ENCODE measurements at places on chromosomes 12 and 14.

GRCh38 chr12:988646-989045 is 2.4 kb upstream of the ERC1 start:
- no peak for DNase-seq

DNA sequence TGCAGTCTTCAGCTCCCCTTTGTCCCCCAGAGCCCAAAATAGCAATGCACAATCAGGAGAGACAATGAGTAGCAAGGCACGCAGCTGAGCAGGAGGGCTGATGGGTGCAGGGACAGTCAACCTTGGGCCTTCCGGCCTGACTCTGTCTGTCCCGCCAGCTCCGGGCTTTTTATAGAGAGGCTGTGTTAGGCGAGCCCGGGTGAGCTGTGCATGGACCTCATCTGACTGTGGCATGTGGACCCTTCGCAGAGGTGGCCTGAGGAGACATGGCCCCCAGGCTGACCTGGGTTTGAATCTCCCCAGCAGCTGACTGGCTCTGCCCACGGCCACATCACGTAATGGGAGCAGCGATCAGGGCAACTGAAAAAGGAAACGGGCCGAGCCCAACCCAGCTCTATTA is 177.9 kb downstream of the TSPAN9 start:
- DNase-seq: no peak

GRCh38 chr14:67241411-67242167 is at the start of gene PALS1:
Gene PALS1, plus strand, starts transcription at chr14:67241435. Its CDS starts 37,736 bp downstream, at chr14:67279171.
- DNase-seq: no peak

- DNase-seq: no peak
These were observed 40.6 kb downstream of the ZDHHC17 start for GRCh38 chr12:76804435-76804976.

DNA sequence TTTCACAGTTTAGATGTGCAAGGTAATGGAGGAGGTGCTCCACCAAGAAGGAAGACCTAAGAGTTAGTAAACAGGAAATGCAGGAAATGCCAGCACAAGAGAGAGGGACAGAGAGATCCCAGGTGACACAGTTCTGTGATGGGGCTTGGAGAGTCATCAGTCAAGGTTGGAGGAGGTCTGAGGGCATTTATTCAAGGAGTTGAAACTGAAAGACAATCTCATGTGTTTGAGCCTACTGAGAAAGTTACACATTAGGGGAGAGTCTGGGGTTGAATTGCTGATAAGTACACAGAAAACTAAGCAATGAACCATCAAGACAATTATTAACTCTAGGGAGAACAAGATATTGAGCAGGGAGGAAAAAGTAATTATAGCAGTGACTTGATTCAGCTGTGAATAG is 138.5 kb downstream of the ANO6 start:
- no peak for DNase-seq

GRCh38 chr12:52217223-52217622 is 15.8 kb upstream of the KRT7 start:
- peak; percentile 80 for DNase-seq

GRCh38 chr12:29794862-29795261 is 11.1 kb upstream of the TMTC1 start:
- no peak for DNase-seq

- peak; percentile 46 for DNase-seq
These were observed 325.9 kb upstream of the LRFN5 start for GRCh38 chr14:41280745-41281144.

GRCh38 chr14:75628816-75629215 is 31.9 kb downstream of the ERG28 start:
- DNase-seq: no peak

DNA sequence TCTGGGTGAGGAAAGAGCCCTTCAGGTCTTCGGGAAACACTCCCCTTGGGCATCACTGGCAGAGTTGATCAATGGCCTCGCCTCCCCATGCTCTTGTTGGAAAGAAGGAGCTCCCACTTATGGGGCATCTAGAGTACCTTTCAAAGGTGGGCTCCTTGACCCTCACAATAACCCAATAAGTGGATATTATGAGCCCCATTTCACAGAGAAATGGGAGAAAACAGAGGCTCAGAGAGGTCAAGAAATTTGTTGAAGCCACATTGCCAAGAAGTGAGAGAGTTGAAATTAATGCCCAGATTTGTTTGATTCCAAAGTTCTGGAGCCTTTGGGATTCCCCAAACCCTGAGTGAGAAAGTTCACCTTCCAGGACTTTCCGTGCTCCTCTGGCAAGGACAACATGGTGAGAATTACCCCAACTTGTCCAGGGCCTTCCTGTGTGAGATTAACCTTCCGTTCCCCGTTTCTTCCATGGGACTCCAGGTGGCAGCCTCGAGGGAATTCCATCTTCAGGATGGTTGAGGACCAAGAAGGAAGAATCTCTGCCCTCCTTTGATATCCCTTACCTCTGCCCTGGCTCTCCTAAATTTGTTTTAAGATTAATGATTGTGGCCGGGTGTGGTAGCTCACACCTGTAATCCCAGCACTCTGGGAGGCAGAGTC is 7.5 kb upstream of the CHD4 start:
- peak; percentile 44 for DNase-seq

GRCh38 chr14:89007906-89008305 is 183.5 kb downstream of the TTC8 start:
- DNase-seq: no peak

GRCh38 chr12:113136990-113137511 is 1.5 kb upstream of the RASAL1 start:
- no peak for DNase-seq

DNA sequence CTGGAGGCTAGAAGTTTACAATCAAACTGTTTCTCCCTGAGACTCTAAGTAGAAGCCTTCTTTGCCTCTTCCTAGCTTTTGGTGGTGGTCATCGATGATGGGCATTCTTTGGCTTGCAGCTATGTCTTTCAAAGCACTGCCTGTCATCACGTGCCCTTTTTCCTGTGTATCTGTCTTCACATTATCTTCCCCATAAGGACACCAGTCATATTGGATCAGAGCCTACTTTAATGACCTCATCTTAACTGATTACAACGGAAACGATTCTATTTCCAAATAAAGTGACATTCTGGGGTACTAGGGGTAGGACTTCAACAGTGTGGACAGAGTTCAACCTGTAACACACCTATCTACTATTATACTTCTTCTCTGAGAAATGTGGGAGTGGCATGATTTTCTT is 31.1 kb upstream of the IFNG-AS1 start:
- no peak for DNase-seq

DNA sequence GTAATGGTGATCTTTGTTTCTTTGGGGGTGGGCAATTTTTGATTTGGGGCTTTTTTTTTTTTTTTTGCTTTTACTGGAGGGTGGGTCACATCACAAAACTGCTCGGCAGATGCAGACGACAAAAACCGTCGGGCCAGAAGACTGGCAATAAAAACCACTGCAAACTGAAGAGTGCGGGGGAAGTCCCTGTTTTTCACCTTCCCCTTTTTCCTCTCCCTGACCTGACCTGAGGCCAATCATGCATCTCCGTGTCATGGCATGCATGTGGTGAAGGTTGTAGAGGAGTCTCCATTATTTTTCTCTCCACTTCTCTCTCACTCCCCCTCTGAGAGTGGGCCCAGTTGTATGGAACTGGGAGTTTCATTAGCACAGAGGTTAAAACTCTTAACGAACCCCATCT is 57.5 kb downstream of the AP5M1 start:
- no peak for DNase-seq

GRCh38 chr12:85363382-85364190 is 83.6 kb downstream of the ALX1 start:
- DNase-seq: no peak

DNA sequence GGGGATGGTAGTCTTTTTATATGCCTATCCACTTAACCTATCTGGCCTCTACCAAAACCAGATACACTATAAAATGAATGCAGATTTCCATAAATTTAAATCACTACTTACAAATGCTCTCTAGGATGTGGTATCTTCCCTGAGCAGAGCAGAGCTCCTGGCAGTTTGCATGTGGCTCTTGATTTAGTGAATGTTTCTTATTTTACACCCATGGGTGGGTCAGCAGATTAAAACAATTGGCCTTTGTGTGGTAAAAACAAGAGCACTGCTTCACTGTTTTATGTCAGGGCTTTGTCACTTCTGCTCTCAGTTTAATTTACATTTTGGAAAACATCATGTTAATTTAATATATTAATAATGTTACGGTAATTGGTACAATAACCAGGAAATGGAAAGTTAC is 5.5 kb downstream of the TAS2R19 start:
- no peak for DNase-seq

DNA sequence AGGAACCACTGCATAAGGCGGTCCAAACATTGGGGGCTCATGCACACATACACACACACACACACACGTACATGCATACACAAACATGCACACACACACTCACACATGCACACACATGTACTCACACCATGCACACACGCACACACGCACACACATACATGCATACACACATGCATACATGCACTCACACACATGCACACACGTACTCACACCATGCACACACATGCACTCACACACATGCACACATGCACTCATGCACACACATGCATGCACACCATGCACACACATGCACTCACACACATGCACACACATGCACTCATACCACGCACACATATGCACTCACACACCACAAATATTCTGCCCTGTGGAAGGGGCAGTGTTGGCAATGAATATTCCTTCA is 22.1 kb downstream of the OAS2 start:
- DNase-seq: no peak

- DNase-seq: peak; percentile 96
These were observed 76.4 kb downstream of the SUSD6 start for GRCh38 chr14:69687606-69688298.

GRCh38 chr12:91695964-91696363 is 449.7 kb downstream of the BTG1 start:
- peak; percentile 81 for DNase-seq

DNA sequence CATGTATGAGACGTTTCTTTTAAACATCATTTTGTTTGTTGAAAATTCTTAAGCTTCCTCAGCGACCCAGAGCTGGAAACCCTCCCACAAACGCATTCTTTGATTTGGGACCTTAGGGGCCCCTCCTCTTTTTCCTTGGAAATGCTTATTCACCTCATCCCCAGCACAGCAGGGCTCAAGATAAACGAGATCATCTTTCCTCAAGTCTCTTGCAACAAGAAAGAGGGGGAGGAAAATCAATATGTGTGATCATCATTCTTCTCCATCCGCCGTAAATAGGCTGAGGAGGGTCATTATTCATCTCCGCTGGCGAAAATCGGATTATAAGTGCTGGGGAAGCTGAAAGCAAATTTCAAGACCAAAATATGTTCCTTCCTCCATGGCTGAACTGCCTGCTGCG is 1415.2 kb downstream of the AACS start:
- no peak for DNase-seq

- DNase-seq: no peak
These were observed 2.4 kb downstream of the PRR13 start for GRCh38 chr12:53443955-53444354.

DNA sequence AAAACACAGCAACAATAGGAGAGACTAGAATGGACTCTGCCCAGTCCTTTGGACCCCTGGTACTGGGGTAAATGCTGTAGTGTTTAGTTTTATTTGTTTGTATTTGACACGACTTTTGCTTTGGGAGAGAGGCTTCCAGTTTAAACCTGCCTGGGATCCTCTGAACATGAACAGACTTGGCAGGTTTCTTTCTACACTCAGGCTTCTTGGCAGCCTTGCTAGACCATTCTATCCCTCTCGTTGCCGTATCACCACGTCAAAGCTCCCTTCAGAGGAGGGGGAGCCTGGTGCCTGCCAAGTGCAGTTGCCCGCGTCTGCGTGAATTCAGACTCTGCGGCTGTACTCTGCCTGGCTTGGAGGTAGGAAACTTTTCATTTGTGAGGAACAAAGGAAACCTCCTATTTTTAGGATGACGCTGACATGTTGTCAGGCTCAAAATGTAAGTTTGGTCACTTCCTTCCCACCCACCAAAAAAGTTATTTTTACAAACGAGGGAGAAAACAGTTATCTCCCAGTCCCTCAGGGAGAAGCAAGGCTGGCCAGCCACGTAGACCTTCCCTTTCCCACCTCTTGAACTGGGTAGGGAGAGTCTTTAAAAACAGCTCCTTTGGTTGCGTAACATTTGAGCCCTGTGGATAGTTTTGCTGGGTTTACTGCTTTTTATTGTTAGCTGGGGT is 25.9 kb downstream of the CD9 start:
- DNase-seq: no peak

- DNase-seq: peak; percentile 54
These were observed 2.7 kb upstream of the BEGAIN start for GRCh38 chr14:100589760-100590469.

GRCh38 chr12:6887460-6887859 is 14.4 kb upstream of the SPSB2 start:
- DNase-seq: no peak

DNA sequence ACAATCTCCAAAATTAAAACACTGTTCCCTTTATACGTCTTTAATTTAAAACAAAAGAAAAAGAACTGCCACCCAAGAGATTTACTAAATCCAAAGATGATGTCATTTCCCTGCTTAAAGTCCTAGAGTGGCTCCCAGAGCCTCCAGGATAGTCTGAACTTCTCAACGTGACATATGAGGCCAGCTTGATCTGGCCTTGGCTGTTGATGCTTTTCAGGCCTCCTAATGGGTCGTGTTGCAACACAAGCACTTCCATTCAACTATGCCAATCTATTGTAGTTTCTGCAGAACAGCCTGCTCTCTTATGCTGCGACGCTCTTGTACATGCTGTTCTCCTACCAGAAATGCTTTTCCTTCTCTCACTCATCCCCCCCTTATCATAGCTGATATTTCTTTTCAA is 35.7 kb downstream of the LGR5 start:
- no peak for DNase-seq
